ENCODE measurements at places on chromosomes 7 and 10.

DNA sequence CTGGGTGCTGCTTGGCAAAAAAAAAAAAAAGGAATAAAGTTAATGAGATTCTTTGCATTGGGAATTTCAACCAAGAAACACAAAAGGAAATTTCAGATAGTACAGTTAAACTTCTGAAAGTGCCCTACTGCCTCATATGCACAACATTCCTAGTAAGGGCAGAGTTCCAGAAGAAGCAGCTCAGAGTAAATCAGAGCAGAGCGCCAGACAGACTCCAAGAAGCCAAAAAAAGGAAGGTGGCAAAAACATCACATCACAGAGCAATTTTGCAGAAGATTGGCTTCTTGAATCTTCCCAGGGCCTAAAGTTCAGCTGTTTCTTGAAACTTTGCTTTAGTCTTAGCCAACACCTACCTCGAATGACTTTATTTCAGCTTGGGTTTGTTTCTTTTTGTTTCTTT, 544.1 kb downstream of the XPNPEP1 start:
- DNase-seq, result no peak

DNA sequence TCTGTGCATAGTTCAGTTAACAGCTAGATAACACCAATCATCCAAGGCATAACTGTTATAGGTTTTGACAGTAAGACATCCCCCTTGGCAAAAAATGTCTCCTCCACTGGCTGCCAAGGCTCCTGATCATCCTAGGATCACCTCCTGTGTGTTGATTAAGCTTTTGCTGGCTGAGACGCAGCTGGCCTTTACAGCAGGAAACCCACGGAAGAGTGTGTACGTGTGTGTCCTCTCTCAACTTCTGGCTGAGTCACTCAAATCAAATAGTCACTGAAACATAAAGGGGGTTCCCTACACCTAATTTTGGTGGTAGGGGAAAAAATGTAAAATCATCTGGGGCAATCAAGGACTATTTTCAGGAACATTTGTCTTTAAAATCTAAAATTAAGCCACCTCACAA, 208.8 kb downstream of the CTNNA3 start:
- DNase-seq, result no peak

GRCh38 chr10:79463578-79464496, 18.4 kb upstream of the ZCCHC24 start:
- DNase-seq, result no peak

DNA sequence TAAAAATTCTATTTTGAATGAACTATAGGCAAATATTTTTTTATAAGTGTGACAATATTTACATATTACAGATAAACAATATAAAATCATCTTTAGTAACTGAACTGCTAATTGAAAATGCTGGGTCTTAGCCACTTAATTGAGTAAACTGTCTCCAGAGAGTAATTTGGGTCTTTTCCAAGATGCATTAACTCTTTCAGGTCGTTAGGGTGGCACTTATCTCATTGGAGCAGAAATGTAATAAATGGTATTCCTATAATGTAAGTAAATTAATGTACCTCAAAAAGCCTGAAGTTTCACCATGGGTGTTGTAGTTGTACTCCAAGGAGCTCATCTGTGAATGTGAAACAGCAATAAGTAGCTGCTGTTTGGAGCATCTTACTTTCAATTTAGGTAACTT, 208.5 kb downstream of the EXOC4 start:
- DNase-seq, result no peak

- no peak for DNase-seq
Measured at GRCh38 chr7:54995610-54996363, 23.0 kb upstream of the EGFR start.

GRCh38 chr10:121101561-121101960, 250.4 kb downstream of the WDR11 start:
- DNase-seq, result no peak

DNA sequence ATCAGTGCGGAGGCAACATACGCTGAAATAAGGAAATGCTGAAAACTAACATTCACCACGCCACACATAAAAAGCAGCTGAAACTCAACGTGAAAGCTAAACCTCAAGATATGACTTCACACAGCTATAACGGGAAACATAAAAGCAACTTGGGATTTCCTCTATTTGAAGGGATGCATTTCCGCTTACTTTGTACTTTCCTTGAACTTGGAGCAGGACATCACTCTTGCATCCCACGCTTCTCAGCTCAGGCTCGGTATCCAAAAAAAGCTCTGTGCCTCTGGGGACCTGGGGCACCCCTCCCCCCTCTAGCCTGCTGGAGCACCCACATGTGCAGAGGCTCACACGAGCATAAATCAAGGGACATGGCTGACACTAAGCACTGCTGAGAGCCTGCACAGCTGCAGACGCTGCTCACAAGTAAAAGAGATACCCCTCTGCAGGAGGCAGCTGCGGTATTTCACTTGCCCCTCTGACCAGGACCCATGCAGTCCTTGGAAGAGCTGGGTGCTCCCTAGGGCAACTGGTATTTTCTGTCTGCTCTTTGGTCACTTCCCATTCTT, 34.2 kb downstream of the PARD3 start:
- DNase-seq, result peak; percentile 35

GRCh38 chr7:73717991-73718405, 1.5 kb downstream of the STX1A start:
- no peak for DNase-seq

- no peak for DNase-seq
Measured at GRCh38 chr7:70805360-70805759, 326.6 kb upstream of the GALNT17 start.

DNA sequence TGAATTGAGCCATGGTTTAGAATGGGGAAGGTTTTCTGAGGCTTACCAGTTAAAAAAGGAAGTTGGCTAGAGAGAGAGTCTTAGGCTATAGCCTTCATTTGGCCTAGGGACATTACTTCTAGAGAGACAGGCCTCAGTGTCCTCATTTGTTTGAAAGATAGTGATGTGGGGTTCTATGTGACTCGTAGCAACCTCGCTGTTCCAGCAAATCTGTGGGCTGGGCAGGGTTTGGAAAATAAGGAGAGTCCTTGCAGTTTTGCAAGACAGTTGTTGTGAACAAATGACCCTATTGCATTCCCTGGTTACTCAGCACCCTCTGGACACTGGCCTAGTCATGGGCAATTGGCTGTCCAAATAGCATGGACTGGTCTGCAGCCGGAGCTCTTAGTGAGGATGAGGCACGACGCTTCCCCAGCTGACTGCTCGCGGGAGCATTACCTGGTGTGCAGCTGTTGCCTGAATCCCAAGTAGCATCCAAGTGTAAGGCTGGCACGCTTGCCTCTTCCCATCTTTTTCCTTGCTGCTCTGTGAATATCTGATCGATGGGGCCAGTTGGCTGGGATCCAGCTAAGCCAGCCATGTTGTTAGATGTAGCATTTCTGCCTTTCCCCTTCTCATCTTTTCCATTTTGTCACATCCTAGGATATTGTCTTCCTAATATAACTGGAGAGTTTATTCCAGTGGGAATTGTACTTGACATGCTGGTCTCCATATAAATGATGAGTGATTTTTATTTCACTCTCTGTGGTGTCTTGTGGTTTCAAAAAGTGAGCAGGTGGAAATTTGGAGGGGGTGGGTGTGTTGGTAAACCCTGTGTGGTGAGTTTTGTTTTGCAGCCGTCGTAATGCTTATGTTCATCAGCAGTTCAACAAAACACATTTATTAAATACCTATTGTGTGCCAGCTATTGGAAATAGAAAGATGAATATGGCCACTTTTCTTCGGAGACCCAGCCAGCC, 99.8 kb downstream of the SND1 start:
- no peak for DNase-seq

GRCh38 chr7:48658138-48658537, 266.2 kb upstream of the CDC14C start:
- DNase-seq, result no peak

- no peak for DNase-seq
Measured at GRCh38 chr10:128803790-128804189, 663.3 kb upstream of the MGMT start.

GRCh38 chr7:157274991-157275427, 61.8 kb upstream of the DNAJB6 start:
- DNase-seq, result no peak

- DNase-seq, result peak; percentile 51
Measured at GRCh38 chr10:97333601-97334369, 744 bp downstream of the FRAT2 start.

DNA sequence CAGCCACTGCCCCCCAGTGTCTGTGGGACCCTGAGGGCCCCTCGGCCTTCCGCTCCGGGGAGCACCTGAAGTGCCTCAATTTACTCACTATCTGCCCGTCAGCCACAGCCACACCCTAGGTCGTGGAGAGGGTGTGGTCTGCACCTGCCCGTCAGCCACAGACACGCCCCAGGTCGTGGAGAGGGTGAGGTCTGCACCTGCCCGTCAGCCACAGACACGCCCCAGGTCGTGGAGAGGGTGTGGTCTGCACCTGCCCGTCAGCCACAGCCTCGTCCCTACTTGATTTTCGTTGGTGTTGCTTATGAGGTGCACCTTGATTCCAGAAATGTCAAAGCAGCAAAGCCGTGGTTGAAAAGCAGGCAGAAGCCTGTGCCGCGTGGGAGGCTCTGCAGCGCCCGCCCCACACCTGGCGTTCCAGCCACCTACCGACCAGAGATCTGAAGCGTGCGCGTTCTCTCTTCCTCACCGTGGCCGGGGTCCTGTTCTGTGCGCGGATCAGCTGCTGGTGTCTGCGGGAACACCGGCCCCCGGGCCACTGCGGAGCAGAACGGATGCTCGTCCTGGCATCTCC, 101.6 kb downstream of the DYNC2I1 start:
- DNase-seq, result no peak

DNA sequence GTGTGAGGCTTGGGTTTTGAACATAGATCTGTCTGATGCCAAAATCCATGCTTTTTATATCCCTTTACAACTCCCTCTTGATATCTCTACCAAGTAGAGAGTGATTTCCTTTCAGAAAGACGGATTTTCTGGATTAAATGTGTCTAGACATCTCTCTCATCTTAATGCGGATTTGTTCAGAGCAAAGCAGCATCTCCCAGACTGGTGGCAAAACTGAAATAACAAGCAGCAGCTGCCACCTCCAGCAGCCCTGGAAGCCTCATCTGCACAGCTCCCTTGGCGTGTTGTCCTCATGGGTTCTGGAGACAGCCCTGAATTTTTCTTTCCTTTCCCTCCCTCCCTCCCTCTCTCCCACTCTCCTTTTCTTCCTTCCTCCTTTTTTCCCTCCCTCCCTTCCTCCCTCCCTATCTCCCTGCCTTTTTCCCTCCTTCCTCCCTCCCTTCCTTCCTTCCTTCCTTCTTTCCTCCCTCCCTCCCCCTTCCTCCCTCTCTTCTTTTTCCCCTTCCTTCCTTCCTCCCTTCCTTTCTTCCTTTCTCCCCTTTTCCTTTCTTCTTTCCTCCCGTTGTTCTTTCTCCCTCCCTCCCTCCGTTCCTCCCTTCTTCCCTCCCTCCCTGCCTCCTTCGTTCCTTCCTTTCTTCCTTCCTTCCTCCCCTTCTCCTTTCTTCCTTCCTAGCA, 639.9 kb downstream of the TYW1 start:
- DNase-seq, result no peak

GRCh38 chr10:24701447-24701846, 22.2 kb downstream of the ARHGAP21 start:
- DNase-seq, result peak; percentile 7

GRCh38 chr7:81036057-81036456, 117.2 kb upstream of the SEMA3C start:
- DNase-seq, result no peak
